ENCODE measurements at places on chromosomes 11 and 22. TPM values are rescaled to one million over a fixed set of nuclear protein-coding genes. Genes with fewer than 3 reads are reported as not detected.

The SLC3A2 gene
- 39.8 TPM for total RNA-seq

The STK33 gene
- 0.28 TPM for total RNA-seq

The OTOG gene
- not detected for total RNA-seq

The NCAPD3 gene
- total RNA-seq = 16.0 TPM

The ANO9 gene
- total RNA-seq = 0.25 TPM

The OR2AT4 gene
- not detected for total RNA-seq

The OR52I2 gene
- not detected for total RNA-seq

The OR51I1 gene
- not detected for total RNA-seq

The USP28 gene
- 12.6 TPM for total RNA-seq

The IL18 gene
- total RNA-seq = 5.2 TPM

The CEND1 gene
- not detected for total RNA-seq

The MS4A5 gene
- not detected for total RNA-seq

The DDTL gene
- total RNA-seq = not detected

Data from right lobe of liver (tissue), 6 donors.